ENCODE measurements at places on chromosomes 12 and 14.

GRCh38 chr12:53995002-53995377 lies 5.0 kb upstream of the HOXC9 start:
- no peak for DNase-seq

DNA sequence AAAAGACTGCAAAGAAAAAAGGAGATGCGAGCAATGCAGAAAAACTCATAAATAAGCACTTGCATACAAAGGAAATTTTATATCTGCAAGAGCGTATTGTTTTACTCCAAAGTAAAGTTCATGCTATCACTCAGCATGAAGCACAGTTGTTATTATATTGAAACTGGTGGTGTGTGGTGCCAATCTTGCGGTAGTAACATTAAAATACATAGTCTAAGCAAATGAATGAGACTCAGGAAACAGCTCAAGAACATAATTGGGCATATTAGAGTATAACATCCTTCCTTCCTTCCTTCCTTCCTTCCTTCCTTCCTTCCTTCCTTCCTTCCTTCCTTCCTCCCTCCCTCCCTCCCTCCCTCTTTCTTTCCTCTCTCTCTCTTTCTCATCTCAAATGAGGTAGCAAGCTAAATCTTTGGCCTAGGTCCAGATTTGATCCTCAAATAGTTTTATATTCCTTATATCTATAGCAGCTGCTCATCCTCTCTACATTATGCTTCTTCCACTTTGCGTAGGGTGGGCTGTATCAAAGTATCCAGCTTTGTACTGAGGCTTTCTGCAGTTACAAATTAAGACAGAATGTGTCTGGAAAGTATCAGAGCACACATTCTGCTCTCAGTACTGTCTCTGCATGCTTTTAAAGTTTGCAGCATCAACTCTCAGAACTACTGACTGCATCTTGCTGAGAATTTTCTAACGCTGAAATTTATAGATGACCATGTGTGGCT lies 718.3 kb downstream of the RERGL start:
- no peak for DNase-seq

DNA sequence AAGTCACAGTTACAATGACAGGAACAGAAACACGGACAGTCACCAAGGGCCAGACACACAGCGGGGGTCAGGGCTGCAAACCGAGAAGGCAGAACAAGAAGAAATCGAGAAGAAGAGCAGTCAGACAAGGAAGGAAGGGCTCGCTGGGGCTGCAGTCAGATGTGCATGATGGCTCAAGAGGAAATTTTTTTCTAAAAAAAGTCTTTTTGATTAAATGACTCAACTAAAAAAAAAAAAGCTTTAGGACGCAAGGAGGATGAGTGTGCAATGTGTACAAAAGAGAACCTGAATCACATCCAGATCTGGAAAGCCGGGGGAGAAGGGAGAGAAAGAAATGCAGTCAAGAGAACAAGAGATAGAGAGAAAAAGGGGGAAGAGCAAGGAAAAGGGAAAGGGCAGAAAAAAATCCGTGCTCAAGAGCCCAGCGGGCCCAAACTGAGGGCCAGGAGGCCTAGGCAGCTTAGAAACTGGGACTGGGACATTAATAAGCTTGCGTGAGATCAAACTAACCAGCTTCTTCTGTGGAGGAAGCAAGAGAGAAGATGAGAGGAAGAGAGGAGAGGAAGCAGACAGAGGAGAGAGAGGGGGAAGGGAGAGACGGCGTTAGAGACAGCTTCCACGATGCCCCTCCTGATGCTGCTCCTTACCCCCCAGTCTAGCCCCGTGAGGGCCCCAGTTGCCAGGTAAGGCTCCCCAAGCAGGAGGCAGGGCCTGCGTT lies 6.7 kb downstream of the IFFO1 start:
- no peak for DNase-seq

DNA sequence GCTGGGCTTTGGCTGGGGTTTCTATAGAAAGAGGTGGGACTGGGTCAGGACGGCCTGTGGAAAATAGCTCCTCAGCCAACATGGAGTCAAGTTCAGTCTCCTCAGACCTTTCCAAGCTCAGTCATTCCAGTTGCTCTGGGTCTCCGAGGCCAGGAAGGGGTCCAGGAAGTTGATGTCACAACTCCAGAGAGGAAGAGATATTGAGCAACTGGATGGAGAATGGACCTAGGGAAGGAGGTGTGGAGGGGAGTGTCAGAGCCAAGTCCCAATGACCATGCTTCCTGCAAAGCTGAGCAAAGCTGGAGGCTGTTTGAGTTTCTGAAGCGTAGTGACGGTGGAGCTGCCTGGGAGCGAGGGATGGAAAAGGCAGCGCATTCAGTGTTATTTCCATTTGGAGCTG lies 86.1 kb downstream of the SLC24A4 start:
- DNase-seq = no peak

DNA sequence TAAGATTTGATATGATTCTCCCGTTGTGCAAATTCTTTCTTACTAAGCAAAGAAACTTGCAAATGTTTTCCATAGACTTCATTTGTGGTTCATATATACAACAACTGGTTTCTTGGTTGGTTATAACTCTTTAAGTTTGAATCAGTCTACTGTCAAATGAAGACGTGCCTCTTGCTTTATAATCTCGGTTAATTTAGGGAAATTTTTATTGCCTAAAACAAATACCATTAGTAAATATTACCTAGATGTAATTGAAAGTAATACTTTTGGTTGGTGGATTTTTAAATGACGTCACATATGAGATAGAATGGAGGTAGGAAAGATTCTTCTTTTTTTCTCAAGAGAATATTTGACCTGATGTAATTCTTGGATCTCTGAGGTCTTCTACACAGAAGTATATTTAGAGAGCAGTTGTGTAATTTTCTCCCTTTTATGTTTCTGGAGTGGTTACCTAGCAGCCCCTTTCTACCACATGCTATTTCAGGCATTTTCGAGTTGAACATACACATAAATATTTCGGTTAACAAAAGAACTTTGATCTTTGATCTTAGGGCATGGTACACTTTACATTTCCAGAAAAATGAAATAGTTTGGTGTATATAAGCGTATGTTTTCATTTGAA lies 1.7 kb downstream of the ATF7IP start:
- no peak for DNase-seq

- DNase-seq = no peak
Measured at GRCh38 chr12:91317306-91317705, 134.7 kb upstream of the DCN start.

DNA sequence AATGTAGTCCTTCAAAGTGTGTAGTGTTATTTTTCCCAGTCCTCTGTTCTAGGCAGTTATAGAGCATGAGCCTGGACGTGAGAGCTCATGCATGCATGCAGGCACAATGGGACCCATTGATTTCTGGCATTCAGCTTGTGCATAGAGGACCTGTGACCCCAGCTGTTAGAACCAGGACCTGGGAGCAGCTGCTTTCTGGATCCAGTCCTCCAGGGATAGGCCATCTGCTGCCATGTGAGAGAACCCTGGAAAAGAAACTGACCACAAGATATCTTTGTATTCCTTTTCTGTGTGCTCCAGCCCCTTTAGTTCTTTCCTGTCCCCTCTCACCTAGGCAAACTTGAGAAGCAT lies 76.9 kb downstream of the SUSD6 start:
- peak; percentile 20 for DNase-seq

DNA sequence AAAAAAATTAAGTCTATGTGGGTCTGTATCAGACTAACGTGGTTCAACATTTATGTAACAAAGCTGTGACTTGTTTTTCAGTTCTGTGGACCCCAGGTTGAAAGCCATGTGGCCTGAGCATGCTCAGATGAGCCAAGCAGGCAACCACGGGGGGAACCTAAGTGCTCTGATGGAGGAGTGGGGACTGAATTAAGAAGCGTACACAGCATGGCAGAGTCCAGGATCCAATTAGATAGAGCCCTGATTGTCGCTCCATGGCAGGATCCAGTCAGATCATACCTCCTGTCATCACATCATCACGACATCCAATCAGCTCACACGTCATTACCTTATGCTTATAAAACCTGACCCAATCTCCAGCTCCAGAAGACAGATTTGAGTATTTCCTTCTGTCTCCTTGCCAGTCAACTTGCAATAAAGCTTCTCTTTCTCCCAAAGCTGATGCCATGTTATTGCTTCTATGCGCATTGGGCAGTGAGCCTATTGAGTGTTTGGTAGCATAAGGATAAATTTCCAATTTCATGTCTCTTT lies 1013.1 kb upstream of the TMEM132C start:
- no peak for DNase-seq

DNA sequence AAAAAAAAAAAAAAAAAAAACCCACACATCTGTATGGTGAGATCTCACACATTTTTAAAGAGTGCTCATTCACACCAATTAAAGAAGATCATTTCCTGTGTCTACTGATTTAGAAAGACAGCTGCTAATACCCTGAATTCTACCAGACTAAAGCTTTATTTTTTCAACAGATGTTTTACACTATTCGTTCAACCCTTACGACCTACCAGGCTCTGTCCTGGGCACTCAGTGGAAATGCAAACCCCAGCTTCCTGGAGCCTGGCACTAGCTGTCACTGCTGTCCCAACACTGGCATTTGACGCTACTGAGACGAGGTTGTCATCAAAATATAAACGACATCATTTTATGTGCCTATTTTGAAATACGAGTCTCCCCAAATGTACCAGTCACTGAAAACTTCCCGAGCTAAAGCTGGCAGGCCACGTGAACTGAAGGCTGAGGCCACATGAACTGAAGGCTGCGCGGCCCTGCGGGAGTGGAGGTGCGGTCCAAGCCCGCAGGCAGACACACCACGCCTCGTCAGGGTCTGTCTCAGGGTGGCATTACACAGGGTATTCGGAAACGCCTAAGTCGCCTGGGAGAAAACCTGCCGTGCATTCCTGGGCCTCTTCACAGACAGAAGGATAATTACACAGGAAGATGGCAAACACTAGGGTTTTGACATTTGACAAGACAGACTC lies 27.2 kb downstream of the SLC15A4 start:
- no peak for DNase-seq

GRCh38 chr14:22980672-22981089 lies 1.7 kb downstream of the AJUBA start:
- DNase-seq = no peak

GRCh38 chr12:13027032-13027431 lies 17.1 kb upstream of the FAM234B start:
- DNase-seq = no peak

- peak; percentile 89 for DNase-seq
Measured at GRCh38 chr14:21308479-21309237, 28.8 kb downstream of the RPGRIP1 start.

- DNase-seq = no peak
Measured at GRCh38 chr12:26271024-26271423, 75.7 kb downstream of the SSPN start.

DNA sequence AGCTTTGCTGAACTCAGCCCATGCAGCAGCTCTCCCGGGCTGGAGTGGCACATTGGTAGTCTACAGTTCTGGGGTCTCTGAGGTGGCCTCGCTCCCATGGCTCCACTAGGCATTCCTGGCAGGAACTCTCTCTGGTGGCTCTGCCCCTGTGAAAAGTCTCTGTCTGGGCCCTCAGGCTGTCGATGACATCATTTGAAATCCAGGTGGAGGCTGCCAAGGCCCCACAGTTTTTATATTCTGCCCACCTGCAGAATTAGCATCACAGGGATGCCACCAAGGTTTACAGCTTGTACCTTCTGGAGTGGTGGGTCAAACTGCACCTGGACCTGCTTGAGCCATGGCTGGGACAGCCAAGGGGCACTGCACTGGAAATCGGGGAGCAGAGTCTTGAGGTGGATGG lies 31.6 kb downstream of the KRT80 start:
- no peak for DNase-seq

DNA sequence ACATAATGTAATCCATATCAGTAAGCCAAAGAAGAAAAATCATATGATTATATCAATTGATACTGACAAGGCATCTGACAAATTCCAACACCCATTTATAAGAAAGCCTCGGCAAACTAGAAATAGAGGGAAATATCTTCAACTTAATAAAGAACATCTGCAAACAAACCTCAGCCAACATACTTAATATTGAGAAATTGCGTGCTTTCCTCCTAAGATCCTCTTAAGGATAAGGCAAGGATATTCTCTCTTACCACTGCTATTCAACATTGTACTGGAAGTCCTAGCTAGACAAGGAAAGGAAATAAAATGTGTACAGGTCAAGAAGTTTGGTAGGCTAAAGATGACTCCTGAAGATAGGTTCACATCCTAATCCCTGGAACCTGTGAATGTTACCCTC lies 115.9 kb downstream of the DERA start:
- no peak for DNase-seq

GRCh38 chr12:127239781-127240180 lies 1027.2 kb upstream of the TMEM132C start:
- DNase-seq = no peak

- DNase-seq = no peak
Measured at GRCh38 chr12:14921218-14921617, 17.1 kb downstream of the ERP27 start.

- peak; percentile 23 for DNase-seq
Measured at GRCh38 chr12:65123435-65124063, 2.4 kb upstream of the WIF1 start.

Measured in NCI-H1930 (cell line).